HS-27A (cell line): ENCODE measurements at places on chromosomes 16 and 17.

- no peak for DNase-seq
Measured at GRCh38 chr16:65280845-65281512, 159.1 kb upstream of the CDH11 start.

- no peak for DNase-seq
Measured at GRCh38 chr17:55730808-55731207, 8.1 kb upstream of the TMEM100 start.

- DNase-seq, result no peak
Measured at GRCh38 chr17:76193591-76193990, 46.7 kb downstream of the RNF157 start.

GRCh38 chr16:31480851-31481536, 1.9 kb upstream of the SLC5A2 start:
- DNase-seq, result no peak

DNA sequence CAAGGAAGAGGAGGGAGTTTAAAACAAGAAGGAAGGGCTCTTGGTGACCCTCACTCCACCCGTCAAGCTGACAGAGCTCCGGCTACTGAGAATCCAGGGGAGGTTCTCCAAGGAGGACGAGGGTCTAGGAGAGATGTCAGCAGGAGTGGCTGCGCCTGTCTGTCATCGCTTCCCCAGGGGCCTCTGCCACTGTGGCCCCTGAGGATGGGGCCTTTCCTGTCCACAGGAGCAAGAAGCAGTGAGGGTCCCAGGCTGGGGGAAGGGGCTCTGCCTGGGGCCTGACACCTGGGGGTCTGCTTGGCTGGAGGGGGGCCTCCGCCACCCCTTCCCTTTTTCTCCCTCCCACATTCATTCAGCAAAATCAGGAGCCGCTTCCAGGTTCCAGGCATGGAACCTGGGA, 66.5 kb upstream of the TNRC6C start:
- no peak for DNase-seq

- DNase-seq, result no peak
Measured at GRCh38 chr17:50020841-50021599, 26.0 kb upstream of the DLX3 start.

DNA sequence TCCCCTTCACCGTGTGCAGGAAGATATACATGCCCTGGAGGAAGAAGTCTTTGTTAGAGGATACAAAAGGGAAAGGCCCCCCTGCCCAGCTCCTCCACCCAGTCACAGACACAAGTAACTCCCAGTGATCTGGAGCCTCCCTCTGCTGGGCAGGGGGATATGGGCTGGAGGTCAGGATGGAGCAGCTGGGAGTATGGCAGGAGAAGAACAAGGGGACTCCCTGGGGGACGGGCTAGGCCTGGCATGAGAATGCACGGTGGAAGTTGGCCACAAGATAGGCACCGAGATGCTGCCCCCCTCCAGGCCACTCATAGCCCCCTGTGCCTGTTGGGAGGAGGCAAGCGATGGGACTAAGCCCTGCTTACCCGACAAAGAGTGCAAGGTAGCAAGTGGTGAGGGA, 4.2 kb downstream of the ORMDL3 start:
- DNase-seq, result no peak

DNA sequence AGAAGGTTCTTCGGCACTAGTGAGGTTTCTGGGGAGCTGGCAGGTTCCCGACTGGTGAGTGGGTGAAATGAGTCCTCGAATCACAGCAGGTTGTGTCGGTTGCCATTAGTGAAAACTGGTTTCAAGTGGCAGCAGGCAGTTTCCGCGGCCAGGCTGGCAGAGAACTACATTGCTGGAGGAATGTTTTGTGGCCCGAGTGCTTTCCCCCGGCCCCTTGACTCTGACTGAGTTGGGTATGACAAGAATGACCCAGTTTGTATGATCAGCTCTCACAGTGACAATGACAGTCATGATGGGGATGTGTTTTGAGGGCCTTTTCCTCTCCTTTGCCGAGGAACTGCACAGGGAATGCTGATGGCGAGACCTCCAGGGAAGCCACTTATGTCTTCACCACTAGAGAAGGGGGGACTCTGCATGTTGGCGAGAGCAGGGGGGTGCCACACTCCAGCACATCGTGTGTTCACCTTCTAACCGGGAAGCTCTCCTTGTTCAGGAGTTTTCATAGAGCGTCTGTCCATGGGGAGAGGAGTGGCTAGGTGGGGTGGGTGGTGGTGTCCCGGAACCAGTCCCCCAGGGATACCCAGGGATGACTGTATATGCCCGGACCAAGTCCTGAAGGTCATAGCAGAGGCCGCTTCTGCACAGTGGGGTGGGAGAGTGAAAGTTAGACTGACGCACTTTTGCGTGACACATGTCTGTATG, 206.0 kb upstream of the CHMP6 start:
- no peak for DNase-seq

DNA sequence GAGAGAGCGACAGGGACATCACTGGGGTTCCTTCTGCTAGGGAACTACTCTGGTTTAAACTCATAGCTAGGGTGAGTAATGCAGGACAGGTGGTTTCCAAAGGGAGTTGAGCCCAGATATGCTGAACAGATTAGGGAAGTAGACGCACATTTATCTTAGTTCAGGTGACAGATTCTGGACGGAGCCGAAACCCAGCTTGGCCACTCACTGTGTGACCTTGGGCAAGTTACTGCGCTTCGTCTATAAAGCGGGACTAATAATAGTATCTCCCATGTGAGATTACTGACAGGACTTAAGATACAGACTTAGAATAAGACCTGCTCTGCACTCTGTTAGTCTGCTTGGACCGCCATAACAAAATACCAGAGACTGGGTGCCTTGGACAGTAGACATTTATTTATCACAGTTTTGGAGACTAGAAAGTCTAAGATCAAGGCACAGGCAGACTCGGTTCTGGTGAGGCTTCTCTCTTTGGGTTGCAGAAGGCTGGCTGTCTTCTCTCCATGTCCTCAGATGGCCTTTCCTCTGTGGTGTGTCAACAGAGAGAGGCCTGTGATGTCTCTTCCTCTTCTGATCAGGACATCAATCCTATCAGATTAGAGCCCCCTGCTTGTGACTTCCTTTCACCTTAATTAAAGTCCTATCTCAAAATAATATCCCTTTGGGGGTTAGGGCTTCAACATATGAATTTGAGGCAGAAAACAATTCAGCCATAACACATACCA, 12.1 kb downstream of the SCNN1G start:
- DNase-seq, result no peak

DNA sequence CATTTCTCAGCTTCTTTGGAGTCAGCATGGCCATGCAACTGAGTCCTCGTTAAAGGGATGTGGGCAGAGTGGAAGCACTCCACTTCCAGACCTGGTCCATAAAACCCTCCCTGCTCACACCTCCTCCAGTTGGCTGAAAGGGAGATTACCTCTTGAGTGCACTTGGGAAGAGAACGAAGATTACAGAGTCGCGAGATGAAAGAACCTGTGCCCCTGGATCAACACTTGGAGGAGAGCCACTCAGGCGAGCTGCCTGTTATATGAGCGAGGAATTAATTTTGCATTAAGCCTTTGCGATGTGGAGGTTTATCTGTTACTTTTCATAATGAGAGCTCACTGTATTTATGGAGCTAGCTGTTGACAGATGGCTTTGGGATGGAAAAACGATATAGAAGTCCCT, 147.9 kb downstream of the MAF start:
- no peak for DNase-seq

DNA sequence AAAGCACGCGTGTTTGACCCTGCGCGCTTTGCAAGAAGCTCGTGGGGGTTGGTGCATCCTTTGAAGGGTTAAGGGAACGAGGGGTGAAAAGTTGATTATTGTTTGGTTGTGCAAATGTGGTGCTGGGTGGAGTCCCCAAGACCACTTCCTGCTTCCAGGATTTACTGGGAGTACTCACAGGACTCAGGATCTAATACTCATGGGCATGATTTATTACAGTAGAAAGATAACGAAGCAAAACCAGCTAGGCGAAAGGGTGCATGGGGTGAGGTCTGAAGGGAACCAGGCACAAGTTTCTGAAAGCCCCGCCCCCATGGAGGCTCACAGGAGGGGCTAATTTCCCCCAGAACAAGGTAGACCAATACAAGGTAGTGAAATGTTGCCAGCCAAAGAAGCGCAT, 58.8 kb downstream of the RPTOR start:
- DNase-seq, result no peak

- no peak for DNase-seq
Measured at GRCh38 chr17:58331815-58332777, 3.5 kb upstream of the TSPOAP1 start.

DNA sequence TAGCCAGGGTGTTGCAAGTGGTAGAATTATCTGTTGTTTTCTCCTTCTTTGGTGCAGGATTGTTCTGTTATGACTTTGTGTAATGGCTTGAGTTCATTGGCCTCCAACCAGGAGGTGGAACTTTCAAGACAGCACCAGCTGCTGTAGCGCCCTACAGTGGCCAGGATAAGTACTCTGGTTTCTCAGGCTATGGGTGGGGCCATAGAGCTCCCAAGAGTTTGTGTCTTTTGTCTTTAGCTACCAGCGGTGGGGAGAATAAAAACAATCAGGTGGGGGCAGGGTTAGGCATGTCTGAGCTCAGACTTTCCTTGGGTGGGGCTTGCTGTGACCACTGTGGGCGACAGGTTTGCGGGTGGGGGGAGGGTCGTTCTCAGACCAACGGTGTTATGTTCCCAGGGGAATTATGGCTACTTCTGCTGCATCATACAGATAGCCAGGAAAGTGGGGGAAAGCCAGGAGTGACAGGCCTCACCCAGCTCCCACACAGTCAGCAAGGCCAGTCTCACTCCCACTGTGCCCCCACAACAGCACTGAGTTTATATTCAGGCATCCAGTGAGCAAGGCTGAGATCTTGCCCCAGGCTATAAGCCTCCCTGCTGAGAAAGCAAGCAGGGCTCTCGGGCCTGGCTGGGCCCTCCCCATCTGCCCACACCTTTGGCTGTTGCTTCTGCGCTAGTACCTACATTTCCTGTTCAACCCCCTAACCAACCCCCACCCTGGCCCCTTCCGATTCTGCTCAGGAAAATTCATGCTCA, 15.4 kb downstream of the ABCA10 start:
- no peak for DNase-seq

DNA sequence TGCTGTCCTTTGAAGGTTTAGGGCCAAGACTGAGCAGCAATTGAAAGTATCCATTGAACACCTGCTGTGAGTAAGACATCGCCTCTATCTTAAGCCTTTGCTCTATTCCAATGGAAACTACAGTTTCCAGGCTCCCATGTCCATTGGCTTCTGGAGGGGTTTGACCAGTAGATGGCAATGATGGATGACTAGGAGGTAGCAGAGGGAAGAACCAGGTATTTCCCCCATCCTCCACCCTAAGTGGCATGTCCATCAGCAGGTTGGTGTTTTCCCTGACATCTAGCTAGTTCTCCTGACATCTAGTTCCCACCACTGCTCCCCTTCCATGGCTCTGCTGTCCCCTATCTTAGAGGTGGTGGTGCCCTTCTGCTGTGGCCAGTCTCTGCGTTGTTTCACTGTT, 58.7 kb downstream of the CENPV start:
- no peak for DNase-seq

DNA sequence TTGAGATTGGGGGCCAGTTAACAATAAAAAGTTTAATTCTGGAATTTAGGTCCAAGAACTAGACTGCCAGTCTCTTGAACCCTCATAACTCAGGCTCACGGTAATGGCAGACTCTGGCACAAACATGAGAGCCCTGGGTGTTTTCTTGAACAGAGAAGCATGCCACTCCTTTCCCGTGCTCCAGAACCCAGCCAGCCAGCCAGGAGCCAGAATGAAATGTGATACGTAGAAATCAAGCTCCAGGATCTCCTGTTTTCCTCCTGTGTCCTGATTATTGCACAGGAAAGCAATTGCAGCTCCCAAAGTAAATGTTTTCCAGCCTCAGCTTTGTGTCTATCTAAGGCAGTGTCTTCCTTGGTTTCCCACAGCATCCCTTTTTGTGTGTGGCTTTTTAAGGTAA, 46.2 kb upstream of the NOL11 start:
- no peak for DNase-seq

- no peak for DNase-seq
Measured at GRCh38 chr17:50462446-50462845, 6.2 kb downstream of the CHAD start.

DNA sequence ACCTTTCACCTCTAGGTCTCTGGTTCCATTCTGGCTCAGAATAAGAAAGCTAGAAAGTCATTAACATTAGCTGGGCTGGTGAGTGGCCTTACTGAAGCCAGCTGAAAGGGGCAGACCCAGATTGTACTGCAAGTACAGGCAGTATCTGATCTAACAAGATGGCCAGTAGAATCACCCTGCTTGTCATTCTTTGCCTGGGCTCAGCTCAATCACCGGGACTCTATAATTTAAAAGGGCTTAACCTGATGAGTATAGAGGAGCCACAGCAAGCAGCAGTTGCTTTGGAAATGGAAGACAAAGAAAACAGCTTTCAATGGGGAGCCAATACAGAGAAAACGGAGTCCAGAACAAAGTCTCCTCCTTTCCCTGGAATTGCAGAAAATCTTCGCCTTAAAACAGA, 13.6 kb downstream of the CDH8 start:
- no peak for DNase-seq

DNA sequence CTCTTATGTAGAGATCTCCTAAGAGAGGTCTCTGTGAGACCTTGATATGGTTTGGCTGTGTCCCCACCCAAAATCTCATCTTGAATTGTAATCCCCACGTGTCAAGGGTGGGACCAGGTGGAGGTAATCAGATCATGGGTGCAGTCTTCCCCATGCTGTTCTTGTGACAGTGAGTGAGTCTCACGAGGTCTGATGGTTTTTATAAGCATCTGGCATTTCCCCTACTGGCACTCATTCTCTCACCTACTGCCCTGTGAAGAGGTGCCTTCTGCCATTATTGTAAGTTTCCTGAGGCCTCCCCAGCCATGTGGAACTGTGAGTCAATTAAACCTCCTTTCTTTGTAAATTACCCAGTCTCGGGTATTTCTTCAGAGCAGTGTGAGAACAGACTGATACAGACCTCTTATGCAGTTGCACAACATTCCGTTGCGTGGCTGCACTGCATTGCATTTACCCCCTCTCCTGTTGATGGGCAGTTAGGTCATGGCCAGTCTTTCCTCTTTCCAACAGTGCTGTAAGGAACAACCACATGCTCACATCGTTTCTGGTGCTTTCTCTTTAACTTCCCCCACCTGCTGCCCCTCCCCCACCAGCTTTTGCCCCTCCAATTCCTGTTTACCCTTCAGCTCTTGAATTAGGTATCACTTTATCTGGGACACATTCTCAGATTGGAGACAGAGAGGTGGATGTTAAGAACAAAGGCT, 43.6 kb upstream of the MED9 start:
- DNase-seq, result no peak

DNA sequence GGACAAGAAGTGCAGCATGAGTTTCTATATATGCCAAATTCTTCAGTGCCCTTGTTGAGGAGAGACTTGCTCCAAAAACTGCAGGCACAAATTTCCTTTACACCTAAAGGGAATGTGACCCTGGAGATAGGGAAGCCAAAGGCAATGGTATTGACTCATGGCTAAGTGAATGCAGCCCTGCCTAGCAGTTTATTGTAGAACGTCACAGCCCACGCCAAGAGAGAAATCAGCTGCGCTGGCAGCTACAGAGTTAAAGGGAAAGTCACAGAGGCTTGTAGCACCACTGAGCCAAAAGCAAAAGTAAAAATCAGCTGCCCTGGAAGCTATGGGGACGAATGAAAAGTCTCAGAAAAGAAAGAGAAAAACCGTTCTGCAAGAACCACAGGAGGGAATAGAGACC, 10.1 kb downstream of the POLR3K start:
- no peak for DNase-seq

GRCh38 chr17:17119106-17119505, 76.8 kb downstream of the MPRIP start:
- no peak for DNase-seq

GRCh38 chr17:55158439-55158838, 106.3 kb upstream of the HLF start:
- DNase-seq, result no peak
